NCI-H146 (cell line): ENCODE measurements at places on chromosomes 1 and 21.

- DNase-seq: peak; percentile 63
These were observed 744 bp upstream of the DDX20 start for GRCh38 chr1:111754984-111755330.

- no peak for DNase-seq
These were observed 7.0 kb downstream of the TCHH start for GRCh38 chr1:152107984-152108881.

GRCh38 chr1:234760303-234760723 is 150.3 kb upstream of the IRF2BP2 start:
- no peak for DNase-seq

DNA sequence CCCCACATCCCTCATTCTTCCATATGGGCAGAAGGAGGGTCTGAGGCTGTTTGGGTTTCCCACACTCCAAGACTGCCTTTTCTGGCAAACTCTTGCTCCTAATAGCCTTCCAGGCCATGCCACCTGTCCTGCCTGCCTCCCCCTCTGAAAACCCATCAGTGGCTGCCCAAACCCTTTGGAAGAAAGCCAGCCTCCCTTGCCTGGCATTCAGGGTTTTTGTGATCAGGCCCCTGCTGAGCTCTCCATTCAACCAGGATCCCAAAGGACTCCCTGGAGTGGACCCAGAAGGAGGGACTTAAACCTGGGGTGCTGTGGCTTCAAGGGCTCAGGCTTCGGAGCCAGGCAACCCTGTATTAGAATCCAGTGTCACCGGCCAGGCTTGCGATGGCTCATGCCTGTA is 4.2 kb upstream of the GUCA2A start:
- no peak for DNase-seq

GRCh38 chr1:207335695-207336363 is 14.4 kb downstream of the CD55 start:
- DNase-seq: no peak

DNA sequence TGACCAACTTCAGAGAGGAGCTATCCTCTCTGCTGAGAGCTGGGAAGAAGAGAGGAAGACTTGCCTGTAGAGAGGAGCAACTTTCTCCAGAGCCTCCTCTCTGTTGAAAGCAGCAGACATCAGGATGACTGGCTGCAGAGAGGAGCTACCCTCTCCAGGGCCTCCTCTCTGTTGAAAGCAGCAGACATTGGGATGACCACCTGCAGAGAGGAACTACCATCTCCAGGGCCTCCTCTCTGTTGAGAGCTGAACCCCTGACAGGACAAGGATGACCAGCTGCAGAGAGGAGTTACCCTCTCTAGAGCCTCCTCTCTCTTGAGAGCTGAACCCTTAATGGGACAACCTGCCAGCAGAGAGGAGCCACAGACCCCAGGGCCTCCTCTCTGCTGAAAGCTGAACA is 83.0 kb upstream of the GJB5 start:
- DNase-seq: no peak

DNA sequence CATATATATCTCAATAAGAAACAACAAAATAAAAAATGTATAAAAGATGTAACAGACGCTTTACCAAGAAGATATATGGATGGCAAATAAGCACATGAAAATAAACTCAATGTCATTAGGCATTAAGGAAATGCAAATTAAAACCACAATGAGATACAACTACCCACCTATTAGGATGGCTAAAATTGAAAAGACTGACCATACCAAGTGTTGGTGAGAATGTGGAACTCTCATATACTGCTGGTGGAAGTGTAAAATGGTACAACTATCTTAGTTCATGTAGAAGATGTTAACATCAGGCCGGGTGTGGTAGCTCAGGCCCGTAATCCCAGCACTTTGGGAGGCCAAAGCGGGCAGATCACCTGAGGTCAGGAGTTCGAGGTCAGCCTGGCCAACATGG is 42.3 kb upstream of the TTC22 start:
- DNase-seq: no peak

DNA sequence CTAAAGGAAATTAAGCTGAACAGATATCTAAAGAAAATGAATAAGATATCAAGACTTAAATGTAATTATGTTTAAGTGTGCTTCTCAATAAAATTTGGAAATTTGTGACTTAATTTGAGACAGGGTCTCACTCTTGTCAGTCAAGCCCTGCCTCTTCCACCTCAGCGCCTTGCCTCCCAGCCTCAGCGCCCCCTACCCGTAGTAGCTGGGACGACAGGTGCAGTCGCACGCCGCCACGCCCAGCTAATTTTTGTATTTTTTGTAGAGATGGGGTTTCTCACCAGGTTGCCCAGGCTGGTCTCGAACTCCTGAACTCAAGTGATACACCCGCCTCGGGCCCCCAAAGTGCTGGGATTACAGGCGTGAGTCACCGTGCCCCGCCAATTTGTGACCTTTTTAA is 117.0 kb downstream of the CLEC20A start:
- no peak for DNase-seq

GRCh38 chr1:159916242-159917051 is 8.9 kb downstream of the TAGLN2 start:
- no peak for DNase-seq

- peak; percentile 90 for DNase-seq
These were observed 75.4 kb downstream of the NOS1AP start for GRCh38 chr1:162144853-162145252.

GRCh38 chr1:161725908-161726472 is 4.6 kb downstream of the FCRLB start:
- DNase-seq: peak; percentile 54

- DNase-seq: no peak
These were observed 42.2 kb upstream of the TRABD2B start for GRCh38 chr1:48039088-48040054.

GRCh38 chr1:219461981-219462400 is 150.9 kb downstream of the ZC3H11B start:
- no peak for DNase-seq

GRCh38 chr1:221706876-221707582 is 34.9 kb downstream of the DUSP10 start:
- DNase-seq: no peak

GRCh38 chr1:87872189-87872588 is 543.5 kb downstream of the LMO4 start:
- no peak for DNase-seq
